RPMI7951 (cell line): ENCODE measurements at places on chromosomes 1 and 21. TPM values are rescaled to one million over a fixed set of nuclear protein-coding genes. Genes with fewer than 3 reads are reported as not detected.

DNA sequence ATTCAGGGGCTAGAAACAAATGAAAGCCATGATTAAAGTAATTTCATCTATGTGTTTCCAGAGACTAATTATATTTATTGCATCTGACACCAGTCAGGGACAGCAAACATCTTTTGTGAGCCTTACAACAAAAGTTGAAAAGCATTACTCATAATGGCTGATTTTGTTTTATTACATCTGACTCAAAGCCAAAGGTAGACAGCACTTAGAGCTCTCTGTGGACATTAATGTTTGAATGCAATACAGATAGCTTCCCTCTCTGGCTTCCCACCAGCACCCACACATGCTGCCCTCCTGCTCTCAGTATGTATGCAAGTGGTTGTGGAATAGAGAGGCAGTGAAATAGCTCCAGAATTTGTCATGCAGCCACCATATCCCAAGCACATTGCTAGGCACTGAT, 198.7 kb downstream of the SETD4 start:
- DNase-seq = no peak

GRCh38 chr1:39214714-39214997, 10.2 kb downstream of the MACF1 start:
- no peak for DNase-seq

DNA sequence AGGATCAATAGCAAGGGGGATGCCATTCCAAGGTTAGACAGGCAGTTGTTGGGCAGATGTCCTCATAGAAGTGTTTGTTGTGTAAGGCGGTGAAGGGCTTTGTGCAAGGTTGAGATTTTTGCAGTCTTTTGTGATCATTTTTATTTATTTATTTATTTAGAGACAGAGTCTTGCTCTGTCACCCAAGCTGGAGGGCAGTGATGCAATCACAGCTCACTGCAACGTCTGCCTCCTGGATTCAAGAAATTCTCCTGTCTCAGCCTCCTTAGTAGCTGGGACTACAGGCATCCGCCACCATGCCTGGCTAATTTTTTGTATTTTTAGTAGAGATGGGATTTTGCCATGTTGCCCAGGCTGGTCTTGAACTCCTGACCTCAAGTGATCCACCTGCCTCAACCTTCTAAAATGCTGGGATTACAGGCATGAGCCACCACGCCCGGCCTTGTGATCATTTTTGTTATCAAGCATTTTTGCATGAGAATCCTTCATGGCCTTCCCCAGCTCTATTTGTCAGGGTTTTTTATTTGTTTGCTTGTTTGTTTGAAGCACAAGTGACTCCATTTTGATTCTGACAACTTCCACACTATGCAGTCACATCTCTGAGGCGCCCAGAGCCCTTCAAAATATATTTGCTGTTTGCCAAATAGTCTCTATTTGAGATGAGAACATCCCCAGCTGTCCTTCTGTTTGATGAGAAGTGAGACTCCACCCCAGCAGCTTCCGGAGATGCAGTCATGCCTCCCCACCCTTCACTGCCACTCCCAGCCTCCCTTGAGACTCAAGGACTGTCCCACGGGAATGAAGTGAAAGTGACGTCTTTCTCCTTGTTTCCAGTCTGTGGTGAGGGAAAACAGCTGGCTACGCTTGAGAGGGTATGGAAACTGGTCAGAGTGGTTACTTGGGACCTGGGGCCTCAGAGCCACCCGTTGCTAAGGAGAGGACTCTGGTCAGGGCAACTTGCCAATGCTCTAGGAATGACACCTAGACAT, 38.0 kb downstream of the TMEM50B start:
- peak; percentile 96 for DNase-seq

DNA sequence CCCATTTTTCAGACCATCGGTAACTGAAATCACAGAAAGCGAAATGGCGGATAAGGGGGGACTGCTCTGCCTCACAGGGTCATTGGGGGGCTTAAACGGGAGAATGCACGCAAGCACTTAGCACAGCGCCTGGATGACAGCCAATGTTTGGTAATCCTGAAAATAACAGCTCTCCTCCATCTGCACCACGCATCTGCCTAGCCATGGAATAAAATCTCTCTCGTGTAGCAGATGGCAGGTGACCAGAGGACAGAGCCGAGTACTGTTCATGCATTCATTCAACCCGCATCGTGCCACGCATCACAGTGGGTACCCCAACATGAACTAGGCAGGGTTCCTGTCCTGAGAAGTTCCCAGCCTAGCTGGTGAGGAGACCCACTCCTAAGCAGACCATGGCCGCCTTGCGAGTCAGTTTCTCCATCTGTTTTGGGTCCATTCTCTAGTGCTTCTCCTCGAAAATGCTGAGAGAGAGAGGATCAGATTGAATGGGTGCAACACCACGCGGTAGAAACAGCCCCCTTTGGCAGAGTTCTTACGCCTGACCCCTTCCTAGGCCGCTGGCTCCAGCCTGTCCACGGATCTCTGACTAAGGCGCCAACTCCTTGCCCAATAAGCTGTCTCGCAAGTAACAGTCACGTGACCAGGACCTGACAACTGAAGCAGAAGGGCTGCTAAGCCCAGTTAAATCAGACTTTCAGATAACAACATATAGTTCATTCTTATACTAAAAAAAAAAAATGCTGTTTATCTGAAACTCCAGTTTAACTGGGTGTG, 7.3 kb downstream of the SLC1A7 start:
- peak; percentile 54 for DNase-seq

FAM3B gene
- total RNA-seq = 0.10 TPM in 1 of 2 replicates, not detected in the other

DNA sequence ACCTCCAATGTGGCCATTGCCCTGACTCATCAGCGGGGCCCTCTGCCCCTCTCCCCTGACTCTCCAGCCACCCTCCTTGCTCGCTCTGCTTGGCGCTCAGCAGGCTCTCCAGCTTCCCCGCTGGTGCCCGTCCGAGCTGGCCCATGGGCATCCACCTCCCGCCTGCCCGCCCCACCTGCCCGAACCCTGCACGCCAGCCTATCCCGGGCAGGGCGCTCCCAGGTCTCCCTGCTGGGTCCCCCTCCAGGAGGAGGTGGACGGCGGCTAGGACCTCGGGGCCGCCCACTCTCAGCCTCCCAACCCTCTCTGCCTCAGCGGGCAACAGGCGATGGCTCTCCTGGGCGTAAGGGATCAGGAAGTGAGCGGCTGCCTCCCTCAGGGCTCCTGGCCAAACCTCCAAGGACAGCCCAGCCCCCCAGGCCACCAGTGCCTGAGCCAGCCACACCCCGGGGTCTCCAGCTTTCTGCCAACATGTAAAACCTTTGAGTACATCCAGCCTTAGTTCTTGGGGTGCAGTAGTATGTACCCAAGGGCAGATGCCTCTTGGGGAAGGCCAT, 10.8 kb downstream of the HCN3 start:
- DNase-seq = no peak

DNA sequence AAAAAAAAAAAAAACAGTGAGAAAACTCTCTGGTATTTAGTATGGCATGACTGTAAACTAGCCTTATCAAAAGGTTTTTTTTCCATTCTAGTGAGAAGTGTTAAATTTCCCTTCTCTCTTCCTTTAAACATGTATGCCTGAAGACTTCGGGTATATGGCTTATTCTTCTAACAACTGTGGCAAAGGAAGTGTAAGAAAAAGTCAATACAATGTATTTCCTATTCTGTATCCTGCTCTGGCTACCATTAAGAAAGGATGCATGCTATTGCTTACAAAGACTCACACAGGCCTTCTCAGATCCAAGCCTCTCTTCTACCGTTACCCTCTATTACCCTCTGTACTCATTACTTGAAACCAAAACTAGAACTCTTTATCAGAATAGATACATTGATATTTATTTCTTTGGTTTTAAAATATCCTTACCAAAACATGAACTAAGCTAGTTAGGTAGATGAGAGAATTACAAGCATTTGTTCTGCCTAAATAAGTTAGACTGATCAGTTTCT, 8.4 kb downstream of the CEPT1 start:
- no peak for DNase-seq
